B cell (primary cell): ENCODE measurements at places on chromosomes 12 and 14.
A peak's percentile ranks its signal among the peaks of the same experiment; 100 is the strongest.

DNA sequence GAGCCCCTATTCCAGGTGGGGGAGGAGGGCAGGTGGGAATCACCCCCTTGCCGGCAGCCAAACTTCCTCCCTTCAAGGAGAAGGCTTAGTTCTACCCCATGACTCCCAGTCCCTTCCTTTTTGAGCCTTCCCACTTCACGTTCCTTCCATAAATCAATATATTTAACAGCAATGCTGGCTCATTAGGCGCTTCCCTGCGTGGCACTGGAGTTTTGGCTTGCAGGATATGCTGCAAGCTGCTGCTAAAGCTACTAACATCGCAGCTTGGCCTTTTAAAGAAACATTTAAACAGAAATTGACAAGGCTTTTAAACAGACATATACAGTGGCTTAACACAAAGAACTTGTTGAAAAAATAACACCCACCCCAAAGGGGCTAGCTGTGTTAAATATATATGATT is 308.0 kb upstream of the FKBP4 start:
- no peak for DNase-seq

DNA sequence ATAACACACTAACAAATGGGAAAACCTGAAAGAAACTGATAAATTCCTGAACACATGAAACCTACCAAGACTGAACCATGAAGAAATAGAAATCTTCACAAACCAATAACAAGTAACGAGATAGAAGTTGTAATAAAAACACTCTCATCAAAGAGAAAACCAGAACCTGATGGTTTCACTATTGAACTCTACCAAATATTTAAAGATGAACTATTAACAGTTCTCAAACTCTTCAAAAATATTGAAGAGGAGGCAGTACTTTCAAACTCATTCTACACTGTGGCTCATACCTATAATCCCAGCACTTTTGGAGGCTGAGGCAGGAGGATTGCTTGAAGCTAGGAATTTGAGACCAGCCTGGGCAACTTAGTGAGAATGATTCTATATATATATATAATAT is 48.4 kb upstream of the TMTC2 start:
- no peak for DNase-seq

- DNase-seq = no peak
These were observed 41.1 kb downstream of the PSMA6 start for GRCh38 chr14:35333264-35333730.

- DNase-seq = no peak
These were observed 137.5 kb downstream of the NUAK1 start for GRCh38 chr12:106001105-106001836.

DNA sequence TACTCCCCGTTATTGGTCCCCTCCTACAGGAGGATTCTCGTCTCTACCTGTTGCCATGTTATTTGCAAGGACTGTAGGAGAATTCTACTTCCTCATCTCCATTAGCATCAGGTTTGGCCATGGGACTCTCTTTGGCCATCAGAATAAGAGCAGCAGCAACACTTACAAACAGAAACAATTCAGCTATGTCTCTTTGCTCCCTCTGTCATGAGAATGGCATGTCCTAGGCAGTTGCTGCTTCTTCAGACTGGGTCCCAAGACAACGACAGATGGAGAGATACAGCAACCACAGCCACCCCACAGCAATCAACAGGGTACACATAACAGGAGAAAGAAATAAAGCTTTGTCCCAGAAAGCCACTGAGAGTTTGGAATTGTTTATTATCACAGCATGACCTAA is 19.7 kb downstream of the SLC41A2 start:
- DNase-seq = no peak

- no peak for DNase-seq
These were observed 40.5 kb upstream of the PLXNC1 start for GRCh38 chr12:94107910-94108309.

DNA sequence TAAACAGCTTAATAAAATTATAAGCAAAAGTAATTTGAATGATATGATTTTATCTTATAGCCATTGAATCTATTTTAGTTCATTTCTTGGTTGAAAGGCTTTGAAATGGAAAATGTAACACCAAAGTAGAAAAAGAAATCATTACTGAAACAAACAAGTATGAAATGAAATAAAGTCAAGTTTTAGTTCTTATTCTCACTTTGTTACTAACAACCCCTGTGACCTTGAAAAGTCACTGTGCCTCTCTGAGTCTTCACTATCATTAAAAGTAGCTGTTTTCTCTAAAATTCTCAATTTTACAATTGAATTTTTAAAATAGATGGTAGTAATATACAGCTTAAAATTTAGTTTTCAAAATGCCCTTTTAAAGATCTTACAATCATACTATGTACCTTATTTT is 32.4 kb upstream of the SLC17A8 start:
- DNase-seq = no peak

GRCh38 chr12:50488801-50489200 is 16.0 kb upstream of the DIP2B start:
- DNase-seq = no peak

- no peak for DNase-seq
These were observed 323.3 kb downstream of the CCER1 start for GRCh38 chr12:90631591-90632212.

DNA sequence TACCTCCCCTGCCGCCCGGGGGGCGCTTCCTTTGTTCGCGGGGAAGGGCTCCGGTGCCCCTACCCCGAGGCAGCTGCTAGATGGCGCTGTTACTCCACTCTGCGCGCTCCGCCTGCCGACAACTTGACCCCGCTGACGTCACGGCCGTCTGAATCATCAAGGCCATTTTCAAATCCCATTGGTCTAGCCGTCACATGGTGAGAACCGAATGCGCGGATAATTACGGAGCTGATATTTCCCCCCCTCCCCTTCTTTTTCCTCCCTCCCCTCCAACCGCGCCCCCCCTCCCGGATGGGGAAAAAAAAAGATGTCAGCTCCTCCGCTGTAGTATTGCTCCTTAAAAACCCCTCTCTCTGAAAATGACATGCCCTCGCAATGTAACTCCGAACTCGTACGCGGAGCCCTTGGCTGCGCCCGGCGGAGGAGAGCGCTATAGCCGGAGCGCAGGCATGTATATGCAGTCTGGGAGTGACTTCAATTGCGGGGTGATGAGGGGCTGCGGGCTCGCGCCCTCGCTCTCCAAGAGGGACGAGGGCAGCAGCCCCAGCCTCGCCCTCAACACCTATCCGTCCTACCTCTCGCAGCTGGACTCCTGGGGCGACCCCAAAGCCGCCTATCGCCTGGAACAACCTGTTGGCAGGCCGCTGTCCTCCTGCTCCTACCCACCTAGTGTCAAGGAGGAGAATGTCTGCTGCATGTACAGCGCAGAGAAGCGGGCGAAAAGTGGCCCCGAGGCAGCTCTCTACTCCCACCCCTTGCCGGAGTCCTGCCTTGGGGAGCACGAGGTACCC is at the start of gene HOXC10:
TSS of gene HOXC10 (plus strand) at position 246 of the 791 bp plus-strand sequence. CDS start at position 360, 114 bp downstream.
- peak; percentile 48 for DNase-seq

DNA sequence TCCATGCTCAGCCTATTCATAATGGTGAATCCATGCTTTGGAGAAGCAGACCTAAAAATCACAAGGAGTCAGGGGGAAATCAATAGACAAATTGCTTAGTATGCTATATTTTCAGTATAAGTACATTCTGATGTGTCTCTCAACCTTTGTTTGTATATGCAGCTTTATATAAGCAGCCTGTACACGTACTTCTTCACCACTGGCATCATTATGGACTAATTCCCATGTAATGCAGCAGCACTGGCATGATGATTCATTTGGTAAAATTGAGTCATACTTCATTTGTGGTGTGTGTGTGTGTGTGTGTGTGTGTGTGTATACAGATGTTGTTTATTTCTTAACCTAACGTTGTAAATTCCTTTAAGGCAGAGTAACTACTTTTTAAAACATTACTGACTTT is 10.9 kb downstream of the DCP1B start:
- no peak for DNase-seq

DNA sequence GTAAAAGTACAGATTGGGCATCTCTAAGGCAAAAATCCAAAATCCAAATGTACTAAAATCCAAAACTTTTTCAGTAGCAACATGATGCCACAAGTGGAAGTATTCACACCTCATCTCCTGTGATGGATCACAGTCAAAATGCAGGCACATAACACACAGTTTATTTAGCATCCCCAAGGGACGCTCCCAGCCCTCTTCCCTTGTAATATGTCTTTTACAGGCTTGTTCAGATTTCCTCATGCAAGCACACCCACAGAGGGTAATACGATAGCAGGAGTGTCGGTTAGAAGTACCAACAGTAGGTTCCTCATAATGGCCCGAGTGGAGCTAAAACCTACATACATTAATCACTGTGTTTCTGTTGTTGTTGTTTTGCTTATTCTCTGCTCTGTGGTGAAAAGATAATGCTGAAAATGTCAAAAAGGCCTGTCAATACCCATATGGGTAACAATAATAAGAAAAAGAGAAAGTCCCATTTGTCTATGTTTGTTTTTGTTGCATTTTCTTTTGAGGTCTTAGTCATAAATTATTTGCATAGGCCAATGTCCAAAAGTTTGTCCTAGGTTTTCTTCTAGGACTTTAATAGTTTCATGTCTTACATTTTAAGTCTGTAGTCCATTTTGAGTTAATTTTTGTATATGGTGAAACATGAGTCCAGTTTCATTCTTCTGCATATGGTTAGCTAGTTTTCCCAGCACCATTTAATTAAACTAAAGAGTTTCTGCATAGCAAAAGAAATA is 133.1 kb downstream of the LRIG3 start:
- DNase-seq = no peak

- no peak for DNase-seq
These were observed 211.3 kb upstream of the KRR1 start for GRCh38 chr12:75722714-75723200.

- no peak for DNase-seq
These were observed 99.1 kb upstream of the NRXN3 start for GRCh38 chr14:78071016-78071549.

DNA sequence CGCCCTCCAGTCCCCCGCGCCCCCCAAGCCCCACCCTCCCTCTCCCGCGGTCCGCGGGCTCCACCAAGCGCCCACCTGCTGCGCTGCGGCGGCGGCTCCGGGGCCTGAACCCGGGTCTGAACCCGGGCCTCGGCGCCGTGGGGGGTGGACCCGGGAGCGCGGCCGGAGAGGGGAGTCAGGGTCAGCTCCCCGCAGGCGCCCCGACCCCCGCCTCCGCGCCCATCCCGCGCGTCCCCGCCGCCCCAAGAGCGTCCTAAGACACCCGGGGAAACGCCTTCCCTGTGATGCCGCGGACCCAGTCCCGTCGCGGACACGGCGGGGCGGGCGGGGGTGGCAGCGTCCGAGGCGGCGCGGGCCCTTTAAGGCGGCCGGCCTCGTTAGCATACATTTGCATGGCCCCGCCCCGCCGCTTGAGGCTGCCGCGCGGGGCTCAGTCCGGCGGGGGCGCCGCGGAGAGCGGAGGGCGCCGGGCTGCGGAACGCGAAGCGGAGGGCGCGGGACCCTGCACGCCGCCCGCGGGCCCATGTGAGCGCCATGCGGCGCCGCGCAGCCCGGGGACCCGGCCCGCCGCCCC is at the start of gene MMP17:
TSS of gene MMP17 (plus strand) at position 433 of the 574 bp plus-strand sequence. CDS start at position 535, 102 bp downstream.
- DNase-seq = peak; percentile 84

GRCh38 chr12:23950210-23950774 is 822 bp upstream of the SOX5 start:
- peak; percentile 14 for DNase-seq

DNA sequence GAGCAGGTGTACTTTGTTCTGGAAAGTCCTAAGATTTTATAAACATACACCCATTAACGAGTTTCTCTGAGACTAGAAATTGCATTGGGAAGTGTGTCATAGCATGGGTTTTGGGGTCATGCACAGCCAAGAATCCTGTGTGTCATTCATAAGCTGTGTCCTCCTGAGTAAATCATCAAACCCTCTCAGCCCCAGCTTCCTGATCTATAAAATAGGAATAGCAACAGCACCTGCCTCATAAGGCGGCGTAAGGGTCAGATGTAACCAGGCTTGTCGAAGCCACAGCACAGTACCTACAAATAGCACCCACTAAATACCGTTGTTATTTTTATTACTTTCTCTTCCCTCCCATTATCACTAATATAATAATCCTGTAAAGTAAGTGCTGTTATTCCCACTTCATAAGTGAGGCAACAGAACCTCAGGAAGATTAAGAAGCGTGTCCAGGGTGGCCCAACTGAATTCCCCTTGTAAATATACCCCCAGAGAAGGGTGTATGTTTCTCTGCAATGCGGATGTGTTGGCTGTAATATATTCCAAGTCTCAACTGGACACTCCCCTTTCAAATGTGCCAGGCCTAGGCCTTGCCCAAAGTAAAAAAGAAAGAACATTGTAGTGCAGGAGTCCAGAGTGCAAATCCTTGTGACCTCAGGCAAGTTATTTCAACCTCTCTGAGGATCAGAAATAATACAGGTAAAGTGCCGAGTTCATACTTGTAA is 188.3 kb upstream of the BCL2L14 start:
- no peak for DNase-seq

- no peak for DNase-seq
These were observed 19.5 kb downstream of the FIGNL2 start for GRCh38 chr12:51829011-51829481.

- no peak for DNase-seq
These were observed 929.8 kb downstream of the GALC start for GRCh38 chr14:87063181-87063580.

- no peak for DNase-seq
These were observed 828.3 kb downstream of the DIO2 start for GRCh38 chr14:79383031-79383430.

DNA sequence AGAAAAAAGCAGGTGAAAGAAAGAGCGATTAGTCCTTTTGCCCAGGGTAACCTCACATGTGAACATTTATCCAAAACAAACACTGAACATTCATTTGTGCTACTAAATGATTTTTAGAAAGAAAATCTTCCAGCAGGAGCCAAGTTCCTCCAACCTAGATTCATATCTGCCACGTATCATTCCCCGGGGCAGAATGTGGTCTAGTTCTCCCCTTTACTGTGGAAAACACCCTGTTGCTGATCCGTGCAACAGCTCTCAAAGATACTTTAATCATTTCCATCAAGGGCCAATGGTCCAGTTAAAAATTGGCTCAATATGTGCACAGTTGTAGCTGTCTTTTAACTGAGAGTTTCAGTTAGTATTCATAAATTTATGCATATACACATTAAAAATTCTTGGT is 479.1 kb downstream of the ATP23 start:
- DNase-seq = no peak

DNA sequence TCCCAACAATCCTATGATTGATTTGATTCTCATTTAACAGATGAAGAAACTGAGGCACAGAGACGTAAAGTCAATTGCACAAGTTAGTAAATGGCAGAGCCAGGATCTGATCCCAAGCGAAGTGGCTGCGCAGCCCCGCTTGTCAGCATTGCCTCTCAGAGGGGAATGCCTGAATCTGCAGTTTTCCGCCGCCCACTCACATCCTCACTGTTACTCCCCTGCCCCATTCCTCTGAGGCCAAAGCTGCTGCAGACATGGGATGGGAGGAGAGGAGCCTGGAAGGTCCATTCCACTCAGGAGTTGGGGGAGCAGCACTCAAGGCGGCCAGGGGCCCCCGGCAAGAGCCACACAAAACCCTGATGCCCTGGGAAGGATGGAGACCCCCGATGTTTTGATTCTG is 1.0 kb downstream of the NRIP2 start:
- DNase-seq = no peak

- DNase-seq = no peak
These were observed 4.5 kb upstream of the TMEM233 start for GRCh38 chr12:119589097-119589496.

DNA sequence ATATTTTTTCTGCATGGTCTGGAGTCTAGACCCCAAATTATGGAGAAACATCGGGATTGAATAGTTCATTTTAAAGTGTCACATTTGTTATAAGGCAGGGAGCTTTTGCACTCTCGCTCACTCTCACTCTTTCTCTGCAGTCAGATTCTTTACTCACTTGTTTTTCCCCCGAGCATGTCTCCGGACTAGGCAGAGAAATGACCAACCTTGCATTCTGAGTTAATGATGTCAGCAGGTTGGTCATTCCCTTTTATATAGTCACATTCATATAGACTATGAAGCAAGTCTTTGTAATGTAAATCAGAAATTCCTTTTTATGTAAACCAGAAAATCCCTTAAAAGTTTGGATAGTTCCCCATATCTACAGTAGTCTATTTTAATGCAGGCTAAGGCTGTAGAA is 4.1 kb downstream of the C12orf75 start:
- DNase-seq = no peak
